ENCODE measurements at places on chromosomes 13 and 19.

DNA sequence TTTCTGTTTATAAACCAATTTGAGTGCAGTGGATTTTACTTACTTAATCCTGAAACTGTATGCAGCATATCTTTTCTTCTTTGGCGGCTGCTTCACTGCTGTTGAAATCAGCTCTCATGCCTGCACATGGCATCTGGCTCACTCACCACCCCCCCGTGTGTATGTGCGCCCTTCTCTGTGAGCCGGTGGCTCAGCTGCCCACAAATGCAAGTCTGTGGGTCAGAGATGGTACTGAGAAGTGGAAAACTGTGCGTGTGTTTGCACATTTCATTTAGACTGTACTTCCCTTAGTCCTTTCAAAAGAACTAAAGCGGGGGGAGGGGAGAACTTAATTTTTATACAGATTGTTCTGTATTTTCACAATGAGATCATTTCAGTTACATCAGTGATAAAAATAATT lies 307.6 kb downstream of the SHISA2 start:
- no peak for DNase-seq

- no peak for DNase-seq
Observed at GRCh38 chr13:111642156-111642767, 321.8 kb downstream of the TEX29 start.

GRCh38 chr13:33070713-33071112 lies 54.5 kb downstream of the KL start:
- no peak for DNase-seq

DNA sequence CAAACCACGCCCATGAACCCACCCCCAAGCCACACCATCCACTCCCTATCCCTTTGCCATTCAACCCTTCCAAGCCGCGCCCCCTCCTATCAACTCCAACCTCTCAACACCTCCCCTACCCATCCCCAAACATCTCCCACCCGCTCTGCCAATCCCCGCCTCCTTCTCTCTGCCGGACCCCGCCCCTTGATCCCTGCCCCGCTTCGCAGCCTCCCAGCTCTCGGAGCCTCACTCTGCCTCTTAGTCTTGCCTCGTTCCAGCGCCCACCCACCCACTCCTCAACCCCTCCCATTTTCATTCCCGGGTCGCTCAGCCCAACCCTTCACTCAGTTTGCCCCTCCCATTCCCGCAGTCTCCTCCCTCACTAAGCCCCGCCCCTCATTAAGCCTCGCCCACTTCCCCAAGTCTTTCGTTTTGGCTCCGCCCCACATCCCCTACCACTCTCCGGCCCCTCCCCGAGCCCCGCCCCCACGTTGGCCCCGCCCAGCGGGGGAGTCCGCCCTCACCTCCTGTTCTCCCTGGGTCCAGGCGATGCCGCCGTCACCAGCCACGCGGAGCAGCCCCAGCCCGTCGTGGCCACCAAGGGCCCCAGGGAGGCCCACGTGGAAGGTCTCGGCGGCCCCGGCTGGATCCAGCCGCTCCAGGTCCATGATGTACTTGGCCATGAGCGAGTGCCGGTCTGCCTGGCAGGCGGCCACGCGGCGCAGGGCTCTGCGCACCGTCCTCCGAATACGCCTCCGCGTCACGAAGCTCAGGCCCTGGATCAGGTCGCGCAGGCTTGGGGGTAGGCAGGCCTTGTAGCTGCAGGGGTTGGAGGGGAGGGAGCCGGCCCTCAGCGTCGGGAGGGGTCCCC lies 5.7 kb downstream of the JAK3 start:
- peak; percentile 88 for DNase-seq

DNA sequence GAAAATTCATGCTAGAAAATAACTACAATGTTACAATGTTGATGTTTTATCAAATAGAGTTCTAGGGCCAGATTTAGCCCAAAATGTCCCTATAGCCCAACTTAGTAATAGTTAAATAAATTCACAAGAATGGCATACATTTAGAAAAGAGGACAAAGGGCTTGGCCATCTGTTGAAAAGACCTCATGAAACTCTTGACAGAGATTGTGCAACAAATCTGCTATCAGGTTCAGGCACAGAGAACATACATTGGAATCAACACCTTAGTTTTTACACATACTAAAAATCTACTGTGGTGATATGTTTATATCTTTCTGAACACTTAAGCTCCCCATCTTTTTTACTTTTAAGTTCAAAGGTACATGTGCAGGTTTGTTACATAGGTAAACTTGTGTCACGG lies 298.3 kb upstream of the DACH1 start:
- DNase-seq, result no peak

DNA sequence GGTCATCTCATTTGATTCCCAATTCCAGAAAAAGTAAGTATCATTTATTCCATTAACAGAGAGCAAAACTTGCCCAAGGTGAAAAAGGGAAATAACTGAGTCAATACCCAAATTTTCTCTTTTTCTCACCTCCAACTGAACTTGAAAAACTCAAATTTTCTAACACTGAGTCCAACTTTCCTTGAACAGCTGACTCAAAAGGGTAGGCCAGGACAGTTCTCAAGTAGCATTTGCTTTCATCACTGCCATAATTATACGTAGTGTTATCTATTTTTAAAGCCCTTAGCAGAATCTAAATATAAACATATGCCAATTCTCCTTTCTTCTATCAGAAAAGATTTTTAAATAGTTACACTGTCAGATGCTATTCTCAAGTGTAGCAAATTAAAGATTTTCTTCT lies 3.5 kb downstream of the N4BP2L2 start:
- DNase-seq, result no peak

DNA sequence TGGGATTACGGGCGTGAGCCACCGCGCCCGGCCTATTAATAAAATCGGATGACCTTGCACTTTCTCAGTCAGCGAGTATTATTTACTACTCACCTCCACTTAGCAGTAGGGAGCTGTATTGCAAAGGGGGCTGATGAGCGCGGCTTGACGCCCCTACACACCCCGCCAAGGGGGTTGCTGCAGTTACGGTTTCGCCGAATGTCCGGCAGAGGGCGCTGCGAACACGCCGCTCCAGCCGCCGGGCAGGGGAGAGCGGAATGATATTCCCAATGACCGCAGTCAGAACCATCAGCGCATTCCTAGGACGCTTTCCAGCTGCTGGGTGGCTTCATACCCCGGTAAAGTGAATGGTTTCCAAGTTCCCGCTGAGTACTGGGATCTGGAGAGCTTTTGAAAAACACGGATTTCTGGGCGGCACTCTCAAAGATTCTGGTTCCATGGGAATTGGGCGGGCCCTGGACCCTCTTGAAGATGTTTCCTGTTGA lies 30.0 kb upstream of the TPT1 start:
- DNase-seq, result peak; percentile 83

DNA sequence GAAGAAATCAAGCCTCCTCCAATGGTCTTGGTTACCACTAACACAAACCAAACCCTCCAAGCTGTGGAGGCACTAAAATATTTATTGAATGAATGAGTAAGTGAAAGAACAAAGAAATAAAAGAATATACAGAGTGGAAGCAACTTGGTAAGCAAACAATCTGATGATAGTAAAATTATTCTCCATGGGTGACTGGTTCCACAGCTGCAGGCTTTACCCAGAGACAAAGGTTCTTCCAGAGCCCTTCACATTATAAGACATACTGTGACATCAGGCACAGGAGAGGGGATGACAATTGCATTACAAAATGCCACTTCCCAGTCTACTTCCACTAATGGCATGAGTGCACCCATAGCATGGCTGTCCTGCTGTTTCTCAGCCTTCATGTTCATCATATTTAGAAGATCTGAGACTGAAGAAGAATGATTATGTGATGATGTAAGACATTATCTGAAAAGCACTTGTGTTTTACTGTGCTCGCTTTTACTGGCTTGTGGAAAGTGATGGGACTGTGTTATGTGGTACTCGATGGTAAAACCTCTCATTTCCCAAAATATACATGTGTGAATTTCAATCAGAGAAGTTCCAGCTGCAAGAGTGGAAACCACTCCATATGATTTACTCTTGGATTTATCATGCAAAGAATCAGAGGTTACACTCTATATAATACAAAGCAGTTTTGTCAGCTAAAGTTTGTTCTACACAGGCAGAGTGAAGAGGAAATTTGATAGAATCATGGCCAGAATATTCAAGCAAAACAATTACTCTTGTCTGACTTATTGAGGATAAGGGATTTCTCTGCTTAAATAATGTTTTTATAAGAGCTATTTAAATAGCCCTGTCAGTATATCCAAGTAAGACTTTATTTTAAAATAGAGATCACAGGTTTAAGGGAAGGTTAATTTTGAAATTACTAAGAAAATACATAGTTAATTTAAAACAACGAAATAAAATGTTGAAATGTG lies 220.2 kb upstream of the NBEA start:
- DNase-seq, result no peak

DNA sequence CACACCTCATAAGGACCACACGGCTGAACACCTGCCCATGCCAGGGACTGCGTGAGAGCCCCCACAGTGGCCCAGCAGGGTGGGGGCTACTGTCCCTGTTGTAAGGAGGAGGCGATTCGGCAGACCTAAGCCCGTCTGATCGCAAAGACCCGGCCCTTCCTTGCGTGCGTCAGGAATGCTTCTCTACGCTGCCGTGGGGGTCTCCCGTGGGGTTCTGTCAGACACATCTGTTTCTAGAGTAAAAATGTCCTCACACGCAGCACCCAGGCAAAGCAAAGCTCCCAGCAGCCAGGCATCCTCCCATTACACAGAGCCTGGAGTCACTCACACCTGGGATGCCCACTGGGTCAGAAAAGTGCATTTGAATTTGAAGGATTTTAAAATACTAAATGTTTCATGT lies 147.7 kb upstream of the SOX1 start:
- no peak for DNase-seq

- no peak for DNase-seq
Observed at GRCh38 chr13:31027136-31027535, 94.7 kb downstream of the TEX26 start.

DNA sequence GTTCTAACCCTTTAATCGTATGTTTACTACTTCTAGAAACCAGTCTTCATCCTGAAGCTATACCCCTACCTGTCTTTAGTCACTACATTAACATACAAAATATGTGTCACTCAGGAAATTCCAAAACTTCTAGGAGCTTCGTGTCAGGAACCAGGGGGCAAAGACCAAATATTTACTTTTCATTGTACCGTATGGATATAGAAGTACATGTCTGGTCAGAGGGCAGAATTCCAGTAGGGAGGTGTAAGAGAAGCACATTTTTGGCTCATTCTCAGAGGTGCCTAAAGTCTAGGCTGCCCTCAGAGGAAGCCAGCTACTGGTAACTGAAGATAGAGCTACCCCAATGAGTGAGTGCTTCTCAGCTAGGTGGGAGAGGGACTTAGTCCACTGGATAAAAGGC lies 320.7 kb downstream of the DIAPH3 start:
- DNase-seq, result no peak

DNA sequence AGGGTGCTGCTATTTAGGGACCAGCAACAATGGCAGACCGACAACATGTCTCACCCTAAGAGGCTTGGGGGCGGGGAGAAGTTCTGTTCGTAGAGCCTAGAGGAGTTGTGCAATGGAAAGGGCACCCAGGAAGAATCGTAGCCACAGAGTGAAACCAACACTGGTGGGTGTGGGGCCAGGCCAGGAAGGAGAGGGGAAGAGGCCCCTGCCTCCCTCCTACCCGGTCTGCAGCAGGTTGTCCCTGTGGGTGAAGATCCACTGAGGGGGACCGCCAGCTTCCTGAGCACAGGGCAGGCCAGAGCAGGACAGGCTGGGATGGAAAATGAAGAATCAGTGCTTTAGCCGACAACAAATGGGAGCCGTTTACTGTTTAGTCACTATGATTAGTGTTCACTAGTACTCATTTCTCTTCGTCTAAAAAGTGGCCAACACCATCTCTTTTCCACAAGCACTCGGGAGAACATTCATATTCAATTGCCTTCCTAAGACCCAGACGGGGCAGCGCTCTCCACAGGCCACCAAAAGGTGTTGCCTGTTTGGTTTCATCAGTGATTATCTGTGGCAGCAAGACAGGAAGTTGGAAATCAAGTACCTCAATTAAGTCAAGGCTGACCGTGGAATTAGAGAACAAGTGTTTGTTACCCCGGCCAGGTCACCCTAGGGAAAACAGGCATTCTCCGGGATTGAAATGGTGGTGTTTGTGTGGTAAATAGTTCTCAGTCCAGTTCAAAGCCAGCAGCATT lies 1.1 kb upstream of the ATP11A start:
- peak; percentile 74 for DNase-seq

DNA sequence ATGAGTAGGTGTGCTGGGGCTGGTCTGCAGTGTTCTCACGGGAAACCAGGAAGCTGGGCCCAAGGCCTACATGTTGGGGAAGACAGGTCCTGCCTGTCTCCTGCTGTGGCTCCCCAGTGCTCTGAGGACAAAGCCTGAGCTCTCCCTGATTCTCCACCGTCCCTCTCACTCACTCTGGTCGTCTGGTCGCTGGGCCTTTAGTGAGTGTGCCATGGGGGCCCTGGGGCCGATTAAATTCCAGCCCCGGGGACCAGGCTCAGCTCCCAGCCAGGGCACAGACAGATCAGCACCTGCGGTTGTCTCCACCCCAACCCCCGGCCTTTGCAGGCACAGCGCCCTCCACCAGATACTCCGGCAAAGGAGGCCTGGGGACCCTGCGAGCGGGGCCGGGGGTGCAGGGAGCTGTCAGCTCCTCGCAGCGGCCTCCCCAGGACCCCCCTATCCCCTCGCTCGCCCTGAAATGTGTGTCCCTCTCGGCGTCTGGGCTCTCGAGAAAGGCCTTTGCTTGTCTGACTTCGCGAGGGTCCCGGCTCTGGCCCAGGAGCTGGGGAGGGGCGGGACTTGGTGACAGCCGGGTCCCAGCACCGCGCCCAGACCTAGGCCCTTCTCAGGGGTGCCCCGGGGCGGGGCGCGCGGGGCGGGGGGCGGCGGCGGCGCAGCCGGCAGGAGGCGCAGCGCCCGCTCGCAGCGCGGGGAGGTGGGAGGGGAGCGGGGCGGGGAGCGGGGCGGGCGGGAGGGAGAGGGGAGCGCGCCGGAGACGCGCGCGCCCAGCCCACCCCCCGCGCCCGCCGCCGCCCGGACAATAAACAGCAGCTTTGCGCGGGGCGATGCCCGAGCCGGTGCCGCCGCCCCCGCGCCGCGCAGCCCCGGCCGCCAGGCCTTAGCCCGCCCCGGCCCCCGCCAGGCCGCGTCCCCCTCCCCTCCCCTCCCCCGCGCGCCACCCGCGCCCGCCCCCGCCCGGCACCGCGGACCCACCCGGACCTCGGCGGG lies at the start of gene PALM:
TSS of gene PALM (plus strand) at position 782 of the 990 bp plus-strand sequence. CDS start 212 bp downstream, outside the sequence.
- DNase-seq, result no peak

- peak; percentile 89 for DNase-seq
Observed at GRCh38 chr19:18865973-18866799, 29.8 kb downstream of the CERS1 start.

DNA sequence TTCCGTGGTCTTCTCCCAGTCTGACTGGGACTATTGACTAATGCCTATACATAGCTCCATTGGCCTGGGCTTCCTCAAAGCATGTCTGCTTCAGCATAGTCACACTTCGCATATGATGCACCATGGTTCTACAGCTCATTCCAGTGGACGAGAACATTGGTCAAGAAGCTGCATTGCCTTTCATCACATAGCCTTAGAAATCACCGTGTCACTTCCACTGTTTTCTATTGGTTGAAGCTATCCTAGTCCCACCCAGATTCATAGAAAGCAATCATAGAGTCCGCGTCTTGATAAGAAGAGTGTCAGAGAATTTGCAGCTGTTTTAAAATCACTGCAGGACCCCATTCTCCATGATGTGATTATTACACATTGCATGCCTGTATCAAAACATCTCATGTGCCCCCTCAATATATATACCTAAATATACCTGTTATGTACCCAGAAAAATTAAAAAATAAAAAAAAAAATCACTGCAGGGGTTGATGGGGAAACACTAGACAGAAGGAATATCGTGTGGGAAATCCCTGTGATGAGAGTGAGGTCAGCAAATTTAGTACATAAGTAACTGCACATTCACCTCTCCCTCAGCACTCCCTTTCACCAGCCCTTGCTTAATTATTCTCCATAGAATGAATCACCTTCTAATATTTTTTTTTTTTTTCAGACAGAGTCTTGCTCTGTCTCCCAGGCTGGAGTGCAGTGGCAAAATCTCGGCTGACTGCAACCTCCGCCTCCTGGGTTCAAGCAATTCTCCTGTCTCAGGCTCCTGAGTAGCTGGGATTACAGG lies 2.2 kb upstream of the ARHGAP33 start:
- DNase-seq, result no peak

Measured in activated CD8-positive, alpha-beta memory T cell treated with anti-CD3 and anti-CD28 coated beads, Interleukin-2, amount 50 U/mL, for 48 hours (primary cell).